Chondrocyte (in vitro differentiated cells): ENCODE measurements at places on chromosomes 6 and 20. TPM values are rescaled to one million over a fixed set of nuclear protein-coding genes. Genes with fewer than 3 reads are reported as not detected.

The AK9 gene
- total RNA-seq = 3.4 to 4.5 TPM (median 4.4 TPM) in 3 replicates

The SLC44A4 gene
- not detected in 3 replicates for total RNA-seq

The C6orf52 gene
- total RNA-seq = 0.82 to 0.97 TPM in 2 of 3 replicates, not detected in the other

The PAQR8 gene
- total RNA-seq = 3.6 to 4.4 TPM (median 3.6 TPM) in 3 replicates
